ENCODE measurements at places on chromosomes 2 and 18.

DNA sequence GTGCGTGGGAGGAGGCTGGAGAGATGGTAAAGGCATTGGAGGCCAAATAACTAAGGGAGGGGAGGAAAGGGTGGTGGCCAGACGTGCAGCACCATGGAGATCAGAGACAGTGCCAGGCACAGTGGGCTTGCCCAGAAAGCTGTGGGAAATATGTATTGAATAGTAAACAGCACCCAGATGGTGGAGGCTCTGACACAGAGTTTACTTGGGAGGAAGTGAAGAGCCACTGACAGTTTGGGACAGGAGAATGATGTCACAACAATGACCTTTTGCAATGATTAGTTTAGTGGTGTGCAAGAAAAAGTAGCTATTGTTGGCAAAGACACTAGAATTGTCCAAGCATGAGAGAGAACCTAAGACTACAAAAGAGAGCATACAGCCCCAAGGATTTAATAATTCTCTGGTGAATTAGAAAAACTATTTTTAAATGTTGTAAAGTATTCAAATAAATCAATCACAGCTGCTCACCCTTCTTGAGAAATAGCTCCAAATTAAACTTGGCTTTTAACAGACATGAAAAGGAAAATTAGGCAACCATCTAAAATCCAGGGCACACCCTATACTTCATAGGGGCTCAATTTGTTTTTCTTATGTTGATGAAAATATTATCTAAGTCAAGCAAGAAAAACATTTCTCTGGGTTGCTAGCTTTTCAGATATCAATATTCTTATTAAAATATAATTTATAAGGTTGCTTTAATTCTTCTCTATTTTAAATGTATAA lies 458.7 kb upstream of the HNRNPA3 start:
- DNase-seq: no peak

- no peak for DNase-seq
Observed at GRCh38 chr2:168744844-168745243, 57.6 kb upstream of the NOSTRIN start.

DNA sequence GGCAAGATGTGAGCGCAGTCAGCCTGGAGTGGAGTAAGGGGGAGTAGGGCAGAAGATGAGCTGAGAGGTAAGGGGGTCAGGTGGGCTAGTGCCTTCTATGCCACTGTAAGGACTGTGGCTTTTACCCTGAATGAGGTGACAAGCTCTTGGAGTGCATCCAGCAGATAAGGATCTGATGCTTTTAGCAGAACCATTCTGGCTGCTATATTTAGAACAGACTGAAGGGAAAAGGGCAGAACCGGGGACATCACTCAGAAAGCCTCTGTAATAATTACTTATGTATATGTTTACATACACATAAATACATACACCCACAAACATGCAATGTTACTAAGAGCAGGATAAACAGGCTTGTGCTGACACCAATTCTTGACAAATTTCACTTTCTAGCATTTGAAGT lies 124.8 kb downstream of the DTNB start:
- DNase-seq: no peak

DNA sequence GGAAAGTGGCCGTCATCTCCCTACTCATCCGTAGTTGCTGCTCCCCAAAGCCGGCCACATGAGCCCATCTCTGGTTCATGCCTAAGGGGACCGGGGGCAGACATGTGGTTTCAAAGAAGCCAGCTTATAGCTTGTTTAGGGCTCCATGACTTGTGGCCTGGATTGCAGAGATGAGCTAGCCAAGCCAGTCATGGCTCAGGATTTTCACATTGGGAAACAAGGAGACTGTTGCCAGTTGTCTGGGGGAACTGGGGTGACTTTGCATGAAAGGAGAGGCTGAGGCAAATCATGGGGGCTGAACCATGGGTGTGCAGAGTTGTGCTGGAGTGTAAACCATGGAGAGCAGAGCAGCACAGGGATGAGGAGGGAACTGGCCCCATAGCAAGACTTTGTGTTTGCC lies 183.0 kb upstream of the APCDD1 start:
- DNase-seq: no peak

DNA sequence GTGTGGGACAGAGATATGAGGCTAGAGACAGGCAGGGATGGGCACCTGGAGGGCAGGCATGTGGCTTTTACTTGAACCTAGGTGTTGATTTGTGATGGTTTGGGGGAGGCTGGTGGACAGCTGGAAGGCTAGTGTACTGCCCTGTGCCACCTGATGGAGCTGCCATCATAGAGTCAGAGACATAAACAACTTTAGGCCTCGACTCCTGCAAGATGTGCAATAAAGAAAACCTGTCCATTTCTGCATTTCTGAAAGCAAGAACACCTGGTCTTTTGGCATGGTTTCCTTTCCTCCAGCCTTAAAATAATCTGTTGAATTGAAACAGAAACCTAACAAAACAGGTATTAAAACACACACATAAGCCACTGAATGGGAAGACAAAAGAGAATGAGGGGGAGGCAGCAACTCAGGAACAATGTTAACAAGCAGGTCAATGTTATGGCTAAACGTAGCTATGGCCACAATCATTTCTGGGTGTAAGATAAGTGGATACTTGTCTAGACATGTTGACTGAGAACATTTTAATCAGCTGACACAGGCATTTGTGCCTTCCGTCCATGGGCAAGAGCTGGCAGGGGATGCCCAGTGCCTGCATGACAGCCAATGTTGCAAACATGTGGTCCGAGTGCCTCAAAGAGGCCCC lies 87.8 kb downstream of the KCTD1 start:
- no peak for DNase-seq

DNA sequence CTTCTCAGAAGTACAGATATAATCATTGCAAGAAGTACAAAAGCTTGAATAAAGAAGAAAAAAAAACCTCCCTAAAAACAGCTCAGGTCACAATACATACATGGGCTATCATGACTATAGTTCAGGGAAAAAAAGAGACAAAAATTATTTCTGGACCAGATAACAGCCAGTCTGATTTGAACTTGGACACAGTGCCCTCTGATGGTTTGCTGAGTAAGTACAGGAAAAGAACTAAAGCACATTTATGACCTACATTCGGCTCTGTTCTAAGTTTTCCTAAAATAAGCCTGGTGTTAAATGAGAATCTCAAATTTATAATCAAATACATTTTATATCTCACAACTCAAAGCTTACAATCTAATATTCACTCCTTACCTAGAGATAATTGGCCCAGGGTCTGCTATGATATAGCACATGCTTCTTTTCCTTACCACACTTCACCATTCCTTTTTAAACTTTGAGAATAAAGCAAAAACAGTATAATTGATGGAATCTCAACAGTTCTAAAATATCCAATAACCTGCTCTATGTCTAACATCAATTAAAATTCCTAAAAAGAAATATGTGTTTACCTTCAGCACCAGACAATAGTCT lies 81.1 kb downstream of the RAPH1 start:
- DNase-seq: no peak

- DNase-seq: no peak
Observed at GRCh38 chr2:158056875-158057274, 44.8 kb upstream of the UPP2 start.

GRCh38 chr18:44792456-44793061 lies 111.9 kb downstream of the SETBP1 start:
- no peak for DNase-seq

- DNase-seq: no peak
Observed at GRCh38 chr2:44479127-44479887, 117.6 kb downstream of the CAMKMT start.

DNA sequence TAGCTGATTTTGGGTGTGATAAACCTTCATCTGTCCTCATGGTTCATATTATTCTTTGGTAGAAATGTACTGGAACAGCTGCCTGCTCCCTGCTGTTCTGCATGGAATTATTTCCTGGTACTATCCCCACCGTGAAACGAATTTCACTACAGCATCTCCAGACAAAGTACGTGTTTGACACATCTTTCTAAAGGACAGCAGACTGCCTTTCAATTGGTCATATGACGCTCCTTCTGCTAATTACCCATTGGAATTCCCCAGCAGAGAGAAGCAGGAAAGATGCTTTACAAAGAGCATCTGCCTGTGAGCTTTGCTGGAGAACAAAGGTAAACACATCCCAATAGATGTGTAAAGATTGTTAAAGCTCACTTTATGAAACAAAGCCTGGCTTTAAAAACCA lies 4.4 kb upstream of the RFX8 start:
- no peak for DNase-seq

- DNase-seq: no peak
Observed at GRCh38 chr2:208319391-208319790, 53.3 kb downstream of the PIKFYVE start.

- DNase-seq: no peak
Observed at GRCh38 chr18:40613721-40614120, 1341.3 kb upstream of the PIK3C3 start.
